AG10803 (cell line): ENCODE measurements at places on chromosomes 5 and 9.

DNA sequence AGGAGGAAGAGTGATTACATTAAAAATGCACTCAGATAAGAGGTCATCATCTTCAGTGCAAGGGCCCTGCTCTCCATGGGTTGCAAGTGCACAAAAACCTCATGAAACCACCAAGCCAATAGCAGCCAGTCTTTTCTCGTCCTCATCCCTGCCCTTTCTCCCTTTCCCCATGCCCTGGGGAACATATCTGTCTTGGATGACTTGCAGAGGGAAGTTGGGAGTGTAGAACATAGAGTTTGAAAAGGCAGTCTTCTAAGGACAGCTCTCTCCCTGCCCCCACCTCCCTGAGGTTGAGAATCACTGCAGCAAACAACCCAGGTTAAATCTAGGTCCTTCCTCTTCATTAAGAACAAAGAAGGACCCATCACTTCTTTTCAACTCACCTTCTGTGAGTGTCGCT is 22.0 kb downstream of the DDX31 start:
- DNase-seq = peak; percentile 38

DNA sequence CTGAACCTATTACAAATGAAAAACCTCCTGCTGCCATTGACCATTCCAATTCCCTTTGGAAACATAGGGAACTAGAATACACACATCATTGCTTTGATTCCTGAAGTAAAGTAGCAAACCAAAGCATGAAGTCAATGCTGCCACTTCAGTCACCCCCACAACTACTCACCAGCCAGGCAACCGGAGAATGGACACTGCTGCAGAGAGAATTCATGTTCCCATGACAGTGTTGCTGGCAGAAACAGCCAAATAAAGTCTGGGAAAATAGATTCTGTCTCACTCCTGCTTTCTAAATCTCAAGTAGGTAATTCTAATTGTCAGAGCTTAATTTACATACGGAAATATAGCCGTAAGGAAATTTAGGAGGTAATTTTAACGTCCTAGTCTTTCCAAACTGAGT is 162.9 kb upstream of the PLPPR1 start:
- no peak for DNase-seq

DNA sequence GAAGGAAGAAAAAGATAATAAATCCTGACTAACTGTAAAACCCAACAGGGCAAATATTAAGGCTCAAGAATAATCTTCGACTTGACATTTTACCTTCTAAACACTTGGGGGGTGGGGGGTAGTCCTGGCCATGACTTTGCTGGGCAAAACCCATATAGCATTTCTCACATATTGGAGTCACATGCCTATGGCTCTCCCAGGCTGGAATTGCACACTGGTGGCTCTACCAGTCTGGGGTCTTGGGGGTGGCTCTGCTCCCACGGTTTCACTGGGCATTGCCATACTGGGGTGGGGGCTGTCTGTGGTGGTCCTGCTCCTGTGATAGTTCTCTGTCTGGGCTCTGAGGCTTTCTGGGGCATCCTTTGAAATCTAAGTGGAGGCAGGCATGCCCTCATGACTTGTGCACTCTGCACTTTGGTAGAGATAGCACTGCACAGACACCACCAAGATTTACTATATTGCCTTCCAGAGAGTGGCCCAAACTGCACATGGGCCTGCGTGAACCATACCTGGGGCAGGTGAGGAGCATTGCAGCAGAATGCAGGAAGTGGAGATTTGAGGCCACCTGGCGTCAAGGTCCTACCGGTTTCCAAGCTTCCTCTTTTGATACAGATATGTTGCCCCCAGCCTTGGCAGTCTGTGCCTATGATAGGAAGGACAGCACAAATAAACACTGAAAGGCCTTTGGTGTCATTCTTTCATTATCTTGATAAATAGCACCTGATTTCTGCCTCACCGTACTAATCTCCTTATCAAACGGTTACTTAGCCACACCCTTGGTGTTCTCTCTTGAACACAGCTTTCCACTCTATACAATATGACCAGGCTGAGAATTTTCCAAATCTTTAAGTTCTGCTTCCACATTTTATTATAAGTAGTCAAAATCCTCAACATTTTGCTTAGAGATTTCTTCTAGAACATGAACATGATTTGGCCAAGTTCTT is 29.8 kb downstream of the BAAT start:
- no peak for DNase-seq

DNA sequence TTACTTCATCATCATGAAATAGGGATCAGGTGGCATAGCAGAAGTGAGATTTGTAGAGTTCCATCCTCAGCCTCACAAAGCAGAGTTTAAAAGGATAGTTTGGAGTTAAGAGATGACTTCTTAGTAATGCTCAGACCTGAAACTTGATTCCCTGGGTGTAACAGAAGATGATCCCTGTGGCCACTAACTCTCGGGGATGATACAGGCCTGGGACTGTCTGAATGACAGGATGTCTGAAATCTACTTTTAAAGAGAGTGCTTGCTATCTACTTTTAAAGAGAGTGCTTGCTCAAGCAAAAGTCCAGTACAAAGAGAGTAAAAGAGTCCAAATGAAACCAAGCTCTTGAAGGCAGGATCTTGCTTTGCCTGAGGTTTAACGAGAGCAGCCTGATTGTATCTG is 14.6 kb downstream of the ADAMTS16 start:
- no peak for DNase-seq

DNA sequence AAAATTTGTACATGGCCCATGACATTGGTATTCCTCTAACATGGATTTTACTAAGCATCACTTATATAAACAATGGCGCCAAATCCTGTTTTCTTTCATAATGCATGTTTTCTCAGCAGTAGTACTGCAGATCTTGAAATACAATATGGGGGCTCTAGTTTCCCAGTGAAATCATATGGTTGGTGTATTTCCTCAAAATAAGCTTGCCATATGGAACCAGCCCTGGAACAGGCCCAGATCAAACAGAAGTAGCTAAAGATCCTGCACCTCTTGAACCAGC is 163.9 kb downstream of the ZNF608 start:
- no peak for DNase-seq

- DNase-seq = no peak
Measured at GRCh38 chr5:177109810-177110209, 23.1 kb downstream of the FGFR4 start.

GRCh38 chr9:98332405-98332831 is 77.0 kb upstream of the TBC1D2 start:
- no peak for DNase-seq

DNA sequence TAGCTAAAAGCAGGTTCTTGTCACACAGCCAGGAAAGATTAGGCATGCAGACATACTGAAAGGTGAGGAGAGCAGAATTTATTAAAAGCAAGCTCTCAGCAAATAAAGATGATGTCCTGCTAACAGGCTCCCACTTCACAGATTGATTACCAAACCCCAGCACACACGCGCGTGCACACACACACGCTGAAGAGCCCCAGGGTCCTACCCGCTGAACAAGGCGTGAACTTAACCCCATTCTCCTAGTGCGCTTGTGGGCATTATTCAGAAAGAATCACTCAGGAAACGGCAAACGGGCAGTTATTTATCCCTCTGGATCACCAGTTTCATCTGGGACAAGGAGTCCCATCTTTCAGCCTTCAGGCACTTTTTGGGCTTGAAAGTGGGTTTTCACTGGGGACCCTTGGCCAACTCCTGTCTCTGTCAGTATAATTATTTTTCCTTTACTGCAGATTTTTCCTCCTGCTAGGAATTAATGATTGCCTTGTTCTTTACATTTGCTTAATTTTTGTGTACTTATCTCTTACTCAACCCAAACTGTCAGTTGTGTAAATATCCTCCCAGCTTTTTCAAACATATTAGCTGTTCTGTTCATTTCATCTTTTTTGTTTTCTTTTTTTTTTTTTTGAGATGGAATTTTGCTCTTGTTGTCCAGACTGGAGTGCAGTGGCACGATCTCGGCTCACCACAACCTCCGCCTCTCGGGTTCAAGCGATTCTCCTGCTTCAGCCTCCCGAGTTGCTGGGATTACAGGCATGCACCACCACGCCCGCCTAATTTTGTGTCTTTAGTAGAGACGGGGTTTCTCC is 92.6 kb downstream of the RIC1 start:
- no peak for DNase-seq

DNA sequence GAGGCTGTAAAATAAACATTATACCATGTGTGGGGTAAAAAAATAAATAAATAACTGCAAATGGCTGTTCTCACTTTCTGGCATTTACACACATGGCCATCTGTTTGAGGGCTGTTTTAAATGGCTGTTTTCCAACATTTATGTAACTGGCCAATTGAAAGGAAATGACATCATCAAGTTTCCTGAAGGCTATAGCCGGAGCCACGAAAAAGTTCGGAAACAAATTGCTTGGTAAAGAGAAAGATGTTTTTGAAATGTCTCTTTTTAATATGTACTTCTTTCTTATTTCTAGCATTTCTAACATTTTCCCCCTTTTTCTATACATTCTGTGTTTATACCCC is 95.4 kb upstream of the DAB2 start:
- peak; percentile 96 for DNase-seq

GRCh38 chr5:168916266-168916665 is 337.1 kb upstream of the PANK3 start:
- DNase-seq = peak; percentile 70

DNA sequence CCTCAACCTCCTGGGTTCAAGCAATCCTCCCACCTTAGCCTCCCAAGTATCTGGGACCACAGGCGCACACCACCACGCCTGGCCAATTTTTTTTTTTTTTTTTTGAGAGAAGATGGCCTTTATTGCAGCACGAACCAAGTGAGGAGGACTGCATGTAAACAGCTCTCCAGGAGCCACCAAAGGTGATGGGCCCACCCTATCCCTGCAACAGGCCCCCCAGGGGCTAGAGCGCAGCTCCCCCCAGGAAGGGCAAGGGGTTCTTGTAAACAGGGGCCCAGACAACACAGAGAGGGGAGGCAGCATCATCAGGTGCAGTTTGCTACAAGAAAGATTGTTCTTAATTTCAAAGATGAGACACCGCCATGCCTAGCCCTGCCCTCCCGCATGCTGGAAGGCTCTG is 12.6 kb upstream of the EGR1 start:
- no peak for DNase-seq

DNA sequence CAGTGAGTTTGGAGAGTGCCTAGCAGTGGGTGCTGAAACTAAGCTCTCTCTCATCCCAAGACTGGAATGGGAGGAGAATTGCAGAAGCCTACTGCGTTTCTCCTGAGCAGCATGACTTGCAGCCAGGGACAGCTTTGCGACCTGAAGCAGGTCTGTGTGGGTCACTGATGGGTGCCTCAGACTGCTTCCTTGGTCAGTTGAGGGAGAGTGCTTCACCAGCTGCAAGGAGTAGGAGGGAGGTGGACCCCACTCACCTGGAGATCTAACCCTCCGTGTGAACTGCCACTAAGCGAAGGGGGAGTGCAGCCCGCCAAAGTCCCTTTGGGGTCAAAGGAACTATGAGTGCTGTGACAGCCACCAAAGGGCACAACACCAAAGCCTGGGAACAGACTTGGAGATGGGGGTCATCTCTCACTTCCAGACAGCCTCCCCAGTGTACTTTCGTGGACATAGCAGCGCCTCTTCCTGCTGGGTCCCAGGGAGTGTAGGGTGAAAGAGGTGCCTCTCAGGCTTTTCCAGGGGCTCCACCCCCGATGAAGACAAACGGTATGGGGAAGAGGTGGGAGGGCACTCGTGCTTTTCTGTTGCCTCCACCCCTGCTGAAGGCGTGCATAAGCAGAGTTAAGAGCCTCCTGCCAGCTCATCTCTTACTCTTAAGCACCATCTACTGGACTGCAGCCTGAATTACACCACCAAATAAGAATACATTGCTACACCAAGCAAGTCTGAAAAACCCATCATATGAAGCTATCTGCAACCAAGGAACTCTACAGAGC is 34.3 kb upstream of the MACIR start:
- peak; percentile 80 for DNase-seq

GRCh38 chr9:131773911-131774379 is 34.1 kb upstream of the RAPGEF1 start:
- DNase-seq = peak; percentile 57

DNA sequence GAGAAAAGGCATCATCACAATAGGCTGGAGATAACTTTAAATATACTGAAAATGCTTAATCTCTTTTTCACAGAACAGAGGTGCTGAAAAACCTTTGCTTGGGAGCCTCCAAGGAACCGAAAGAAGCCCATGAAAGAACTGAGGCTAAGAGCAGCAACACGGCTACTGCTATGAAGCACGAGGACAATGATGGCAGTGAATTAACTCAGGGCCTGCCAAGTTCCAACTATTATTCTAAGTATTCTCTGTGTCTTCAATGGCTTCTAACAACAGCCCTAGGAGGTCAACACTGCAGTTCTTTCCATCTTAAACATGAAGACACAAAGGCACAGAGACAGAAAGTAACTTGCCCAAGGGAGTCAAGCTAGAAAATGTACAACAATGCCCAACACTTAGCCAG is 293.0 kb upstream of the DAP start:
- DNase-seq = no peak

GRCh38 chr9:106298997-106299396 is 564.0 kb upstream of the ZNF462 start:
- DNase-seq = no peak

- DNase-seq = no peak
Measured at GRCh38 chr9:38345851-38346755, 46.4 kb upstream of the ALDH1B1 start.

- peak; percentile 54 for DNase-seq
Measured at GRCh38 chr9:104808035-104808614, 44.2 kb downstream of the NIPSNAP3B start.

DNA sequence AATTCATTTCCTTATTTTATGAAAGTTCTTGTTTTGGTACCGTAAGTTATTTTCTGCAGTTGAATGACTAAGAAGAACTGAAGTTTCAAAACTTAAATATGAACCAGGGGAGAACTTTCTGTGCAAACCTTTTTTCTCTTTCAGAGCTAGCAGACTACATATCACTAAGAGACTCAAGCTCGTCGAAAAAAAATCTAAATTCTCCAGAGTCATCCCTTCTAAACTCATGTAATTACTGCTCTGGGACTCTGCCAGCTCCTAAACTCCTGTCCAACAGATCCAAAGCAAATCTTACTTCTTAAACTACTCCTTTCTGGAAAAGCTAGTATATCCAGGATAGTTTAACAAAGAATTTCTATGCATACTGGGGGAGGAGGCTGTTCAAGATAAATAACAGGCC is 87.0 kb upstream of the NR5A1 start:
- DNase-seq = peak; percentile 17

DNA sequence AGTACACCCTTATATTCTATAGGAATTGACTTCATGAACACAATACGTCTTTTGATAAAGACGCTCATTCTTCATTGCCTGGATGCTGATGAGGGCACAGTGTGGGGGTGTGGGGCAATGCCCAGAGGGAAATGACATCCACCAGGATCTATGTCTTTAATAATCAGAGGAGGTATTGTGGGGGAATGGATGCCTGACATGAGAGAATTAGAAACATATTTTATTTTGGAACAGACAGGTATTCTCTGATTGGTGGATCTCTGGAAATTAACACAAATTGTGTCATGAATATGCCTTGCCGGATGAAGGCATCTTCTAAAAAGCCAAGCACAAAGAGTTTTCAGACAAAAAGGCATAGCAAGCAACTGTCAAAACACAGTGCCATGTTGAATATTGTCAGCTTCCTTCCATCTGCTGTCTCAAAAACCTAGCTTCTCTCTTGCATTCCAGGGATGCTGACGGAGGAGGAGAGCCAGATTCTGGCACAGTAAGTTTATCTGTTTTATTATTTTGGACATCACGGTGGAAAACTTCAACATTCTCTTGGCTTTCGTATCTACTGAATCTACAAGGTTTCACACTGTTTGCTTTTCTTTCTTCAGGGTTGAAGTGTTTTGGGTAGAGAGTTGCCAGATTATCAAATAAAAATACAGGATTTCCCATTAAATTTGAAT is 3.9 kb upstream of the C5orf58 start:
- no peak for DNase-seq
